ENCODE measurements at places on chromosomes 7 and 10.
A peak's percentile ranks its signal among the peaks of the same experiment; 100 is the strongest.

GRCh38 chr7:36601601-36602000 lies 122.7 kb downstream of the AOAH start:
- DNase-seq: no peak

DNA sequence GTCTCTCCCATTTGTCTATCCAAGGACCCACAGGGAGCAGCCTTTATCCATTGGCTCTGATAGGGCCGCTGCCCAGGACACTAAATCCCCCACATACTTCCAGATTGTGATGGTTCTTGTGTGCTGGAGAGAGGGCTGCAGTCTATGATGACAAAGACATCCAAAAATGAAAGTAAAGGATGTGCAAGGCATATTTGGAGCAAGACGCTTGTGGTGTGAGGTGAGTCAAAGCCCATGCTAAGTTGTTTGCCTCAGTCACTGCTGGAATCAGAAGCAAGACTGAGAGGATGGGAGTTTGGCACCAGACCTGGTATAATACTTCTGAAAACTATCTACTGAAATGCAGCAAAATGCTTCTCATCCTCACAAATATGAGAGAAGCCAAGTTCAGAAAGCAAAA lies 22.7 kb downstream of the ZNF22 start:
- no peak for DNase-seq

DNA sequence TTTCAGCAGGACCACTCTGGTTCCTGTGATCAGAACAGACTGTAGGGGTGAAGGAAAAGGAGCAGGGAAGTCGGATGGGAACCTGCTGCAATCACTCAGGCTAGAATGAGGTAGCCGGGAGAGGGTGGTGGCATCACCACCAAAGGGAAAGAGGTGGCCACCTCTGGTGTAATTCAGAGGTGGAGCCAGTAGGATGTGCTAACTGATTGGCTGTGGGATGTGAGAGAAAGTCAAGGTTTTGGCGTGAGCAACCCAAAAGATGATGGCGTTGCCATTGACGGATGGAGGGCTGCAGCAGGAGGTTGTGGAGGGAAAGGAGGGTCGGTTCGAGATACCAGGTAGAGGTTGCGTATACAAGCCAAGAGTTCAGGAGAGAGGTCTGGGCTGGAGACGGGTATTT lies 7.4 kb upstream of the VSIR start:
- no peak for DNase-seq

DNA sequence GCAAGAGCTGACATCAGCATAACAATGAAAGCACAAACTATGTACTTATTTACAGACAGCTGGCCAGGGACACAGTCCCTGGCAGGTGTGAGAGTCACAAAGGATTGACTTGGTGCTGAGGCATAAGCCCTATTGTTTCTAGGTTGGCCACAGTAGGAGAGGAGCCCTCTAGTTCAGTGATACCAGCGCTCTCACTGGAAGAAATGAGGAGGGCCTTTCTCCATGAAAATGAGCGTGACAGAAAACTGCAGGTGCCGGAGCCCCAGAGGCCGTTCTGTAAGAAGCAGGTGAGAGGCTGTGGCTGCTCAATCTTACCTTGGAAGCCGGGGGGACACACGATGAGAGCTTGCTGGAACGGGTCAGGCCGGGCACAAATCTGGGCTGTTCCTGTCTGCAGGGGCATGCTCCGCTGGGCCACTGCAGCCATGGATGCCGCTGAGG lies 90.5 kb downstream of the CLEC2L start:
- no peak for DNase-seq

DNA sequence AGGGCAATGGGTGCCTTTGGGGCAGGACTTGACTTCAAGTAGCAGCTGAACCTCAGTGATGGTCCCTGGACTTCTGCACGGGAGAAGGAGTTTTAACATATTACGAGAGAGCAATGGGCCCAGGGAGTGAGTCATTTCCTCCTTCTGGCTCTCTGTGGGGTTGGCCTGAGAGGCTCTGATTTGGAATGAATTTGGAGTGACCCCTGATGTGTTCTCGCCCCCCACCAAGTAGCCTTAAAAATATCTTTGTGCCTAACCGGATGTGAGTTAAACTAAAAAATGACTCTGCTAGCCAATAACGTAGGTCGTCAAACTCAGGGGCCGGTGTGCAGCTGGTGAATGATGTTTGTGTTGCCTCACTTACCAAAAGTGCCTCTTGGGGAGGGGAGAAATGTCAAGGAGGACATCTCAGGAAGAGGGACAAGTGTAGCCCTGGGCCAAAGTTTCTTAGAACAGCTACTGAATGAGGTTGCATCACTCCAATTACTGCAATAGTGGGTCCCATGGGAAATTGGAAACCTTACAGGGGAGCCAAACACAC lies 656.6 kb downstream of the INHBA start:
- no peak for DNase-seq

GRCh38 chr7:2162959-2163358 lies 69.8 kb downstream of the MAD1L1 start:
- DNase-seq: no peak

DNA sequence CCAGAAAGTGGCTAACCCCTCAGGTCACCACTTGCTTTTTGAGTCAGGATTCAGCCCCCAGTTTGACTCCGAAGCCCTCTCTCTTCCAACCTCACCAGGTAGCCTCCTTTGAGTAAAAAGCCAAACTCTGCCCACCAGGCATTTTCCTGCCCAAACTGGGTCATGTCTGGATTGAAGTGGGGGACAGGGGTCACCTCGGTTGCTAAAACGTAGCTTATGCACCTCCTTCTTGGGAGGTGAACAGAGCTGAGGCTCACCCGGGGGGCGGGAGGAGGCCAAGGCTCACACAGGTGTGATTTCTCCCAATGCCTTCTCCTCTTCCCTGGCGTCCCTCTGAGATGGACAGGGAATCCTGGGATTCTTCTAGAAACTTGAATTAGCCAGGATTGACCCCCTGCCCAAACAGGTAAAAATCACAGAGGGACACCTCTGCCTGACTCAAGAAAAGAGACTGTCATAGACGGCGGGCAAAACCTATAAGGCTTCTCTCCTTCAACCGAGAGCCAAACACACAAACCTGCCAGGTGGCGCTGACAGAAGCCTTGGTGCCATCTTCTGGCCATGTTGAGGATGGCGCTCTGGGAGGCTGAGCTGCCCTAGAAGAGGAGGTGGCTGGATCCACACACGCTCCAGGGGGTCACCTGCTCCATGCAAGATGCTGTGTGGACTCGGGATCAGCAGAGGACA lies 51.6 kb downstream of the PRLHR start:
- no peak for DNase-seq

GRCh38 chr10:89469517-89469916 lies 55.1 kb downstream of the IFIT5 start:
- DNase-seq: no peak

DNA sequence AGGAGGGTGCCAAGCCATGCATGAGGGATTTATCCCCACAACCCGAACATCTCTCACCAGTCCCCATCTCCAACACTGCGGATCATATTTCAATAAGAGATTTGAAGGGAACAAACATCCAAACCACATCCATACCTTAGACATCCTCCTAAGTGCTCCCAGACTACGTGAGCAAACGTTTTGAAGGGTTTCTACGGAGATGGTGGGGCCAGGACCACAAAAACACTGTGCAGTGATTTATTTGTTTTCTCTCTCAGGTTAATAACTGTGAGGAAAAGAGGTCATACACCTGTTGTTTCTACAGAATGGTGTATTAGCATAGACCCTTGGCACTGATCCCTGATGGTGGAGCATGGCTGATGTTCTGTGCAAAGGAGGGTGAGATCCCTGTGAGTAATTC lies 277.8 kb downstream of the FRMD4A start:
- DNase-seq: no peak

DNA sequence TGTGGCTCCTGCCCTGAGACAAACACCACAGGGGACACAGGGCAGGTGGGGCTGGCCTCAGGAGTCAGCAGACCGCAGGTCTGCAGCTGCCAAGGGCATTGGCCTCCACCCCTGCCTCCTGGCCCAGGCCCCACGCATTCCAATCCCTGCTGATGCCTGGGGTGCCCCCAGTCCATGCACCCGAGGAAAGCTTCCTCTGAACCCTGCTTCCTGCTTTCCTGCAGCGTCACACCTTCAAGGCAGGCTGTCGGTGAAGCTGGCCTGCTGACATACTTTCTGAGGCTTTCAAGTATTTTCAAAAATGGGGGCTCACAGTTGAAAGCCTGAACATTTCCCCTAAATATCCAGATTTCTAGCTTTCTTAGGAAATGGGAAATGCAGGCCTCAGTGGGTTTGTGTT lies 22.5 kb upstream of the ANTXRL start:
- DNase-seq: no peak

DNA sequence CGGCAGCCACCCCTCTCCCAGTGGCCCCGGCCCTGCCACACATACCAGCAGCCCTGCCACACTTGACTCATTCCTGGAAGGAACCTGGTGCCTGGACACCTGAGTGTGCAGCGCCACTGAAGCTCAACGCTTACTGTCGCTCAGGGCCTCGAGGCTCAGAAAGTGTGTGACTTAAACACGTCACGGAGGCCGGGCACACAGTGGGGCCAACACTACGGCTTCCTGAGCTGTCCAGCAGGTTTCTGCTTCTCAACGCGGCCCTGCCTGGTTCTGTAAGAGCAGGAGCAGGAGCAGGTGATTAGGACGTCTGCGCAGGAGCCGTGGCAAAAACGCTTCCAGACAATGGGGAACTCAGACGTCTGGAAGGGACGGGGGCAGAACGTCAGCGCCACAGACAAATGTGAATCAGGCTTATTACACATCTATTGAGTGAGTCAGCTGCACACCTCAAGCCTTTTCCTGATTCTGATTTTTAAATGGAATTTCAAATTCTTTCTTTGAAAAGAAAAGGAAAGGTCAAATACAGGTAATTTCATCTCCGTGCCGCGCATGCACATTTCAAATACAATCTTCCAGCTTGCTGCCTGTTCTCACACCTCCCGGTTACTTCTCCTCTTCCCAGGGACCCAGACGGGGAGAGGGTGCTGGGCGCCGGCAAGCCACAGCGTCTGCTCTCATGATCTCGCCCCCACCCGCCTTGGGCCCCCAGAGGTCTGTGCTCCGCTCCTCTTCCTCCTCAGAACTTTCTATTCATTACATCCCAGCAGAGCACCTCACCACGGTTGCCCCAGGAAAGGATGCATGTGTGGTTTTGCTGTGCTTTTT lies 66.6 kb downstream of the ADARB2 start:
- DNase-seq: no peak

GRCh38 chr10:46222364-46222935 lies 64.3 kb upstream of the ANTXRL start:
- no peak for DNase-seq

GRCh38 chr7:133364959-133365690 lies 112.2 kb downstream of the EXOC4 start:
- DNase-seq: no peak

- DNase-seq: peak; percentile 45
Observed at GRCh38 chr10:124648738-124649137, 95.4 kb downstream of the FAM53B start.

GRCh38 chr7:983004-983615 lies at the start of gene CYP2W1:
CYP2W1 (plus strand) TSS chr7:983181; CDS start chr7:983212, 31 bp downstream.
- DNase-seq: no peak

GRCh38 chr10:29056729-29057128 lies 232.1 kb upstream of the LYZL1 start:
- DNase-seq: no peak

GRCh38 chr7:151631570-151631952 lies 111.9 kb upstream of the RHEB start:
- DNase-seq: no peak

DNA sequence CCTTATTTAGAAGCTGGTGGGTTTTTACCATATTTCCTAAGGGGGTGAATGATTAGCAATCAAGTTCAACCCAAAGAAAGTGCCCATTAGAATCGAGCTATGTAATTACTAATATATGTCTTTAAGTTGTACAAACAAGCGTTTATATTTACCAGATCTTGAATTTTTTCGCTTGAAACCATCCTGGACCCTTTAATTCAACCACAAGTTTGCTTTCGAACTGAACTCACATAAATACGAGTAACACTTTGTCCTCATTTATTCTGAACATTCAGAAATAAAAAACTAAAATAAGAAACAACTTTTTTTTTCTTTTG lies 1.5 kb downstream of the SRI start:
- no peak for DNase-seq

GRCh38 chr10:114347791-114348190 lies 56.5 kb downstream of the AFAP1L2 start:
- no peak for DNase-seq

DNA sequence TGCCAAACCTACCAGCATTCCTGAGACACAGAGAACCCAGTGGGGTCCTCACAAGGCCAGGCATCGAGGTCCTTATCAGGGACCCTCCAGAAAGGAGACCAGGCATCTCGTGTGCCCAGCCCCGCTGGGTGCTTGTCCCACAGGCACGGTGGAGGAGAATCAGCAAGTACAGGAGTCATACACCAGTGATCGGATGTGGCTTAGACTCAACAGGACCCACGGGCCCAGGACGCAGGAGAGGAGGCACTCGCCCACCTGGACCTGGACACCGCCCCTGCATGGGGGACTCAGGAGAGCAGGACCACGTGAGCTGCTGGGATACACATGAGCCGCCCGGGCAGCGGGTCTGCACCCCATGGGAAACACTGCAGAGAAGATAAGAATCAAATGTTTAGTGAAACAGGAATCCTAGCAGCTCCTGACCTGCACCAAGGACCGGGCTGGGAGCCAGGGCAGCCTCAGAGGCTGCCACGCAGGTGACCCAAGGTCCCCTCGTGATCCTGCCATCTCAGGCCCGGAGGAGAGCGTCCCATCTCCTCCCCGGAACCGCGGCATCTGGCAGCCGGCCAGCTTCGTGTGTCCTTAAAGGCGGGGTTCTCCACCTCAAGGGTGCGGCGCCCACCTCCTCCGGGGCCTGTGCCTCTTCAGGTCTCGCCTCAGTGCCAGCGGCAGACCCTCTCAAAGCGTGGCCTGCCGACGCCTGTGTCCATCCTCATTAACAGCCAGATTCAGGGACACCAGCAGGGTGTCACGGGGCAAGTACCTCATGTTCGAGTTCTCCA lies 59.2 kb downstream of the FOXL3 start:
- no peak for DNase-seq

DNA sequence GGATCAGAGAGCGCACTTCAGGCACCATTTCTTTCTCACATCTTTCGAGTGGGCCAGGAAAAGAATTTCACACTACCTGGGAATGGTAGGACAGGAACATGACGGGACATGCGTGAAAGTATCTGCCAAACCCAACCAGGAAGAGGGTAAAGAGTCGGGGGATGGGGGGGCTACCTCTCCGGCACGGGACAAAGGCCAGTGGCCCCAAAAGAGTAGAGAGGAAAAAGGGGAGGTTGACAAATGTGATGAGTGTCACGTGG lies 830 bp upstream of the BEND7 start:
- DNase-seq: no peak

DNA sequence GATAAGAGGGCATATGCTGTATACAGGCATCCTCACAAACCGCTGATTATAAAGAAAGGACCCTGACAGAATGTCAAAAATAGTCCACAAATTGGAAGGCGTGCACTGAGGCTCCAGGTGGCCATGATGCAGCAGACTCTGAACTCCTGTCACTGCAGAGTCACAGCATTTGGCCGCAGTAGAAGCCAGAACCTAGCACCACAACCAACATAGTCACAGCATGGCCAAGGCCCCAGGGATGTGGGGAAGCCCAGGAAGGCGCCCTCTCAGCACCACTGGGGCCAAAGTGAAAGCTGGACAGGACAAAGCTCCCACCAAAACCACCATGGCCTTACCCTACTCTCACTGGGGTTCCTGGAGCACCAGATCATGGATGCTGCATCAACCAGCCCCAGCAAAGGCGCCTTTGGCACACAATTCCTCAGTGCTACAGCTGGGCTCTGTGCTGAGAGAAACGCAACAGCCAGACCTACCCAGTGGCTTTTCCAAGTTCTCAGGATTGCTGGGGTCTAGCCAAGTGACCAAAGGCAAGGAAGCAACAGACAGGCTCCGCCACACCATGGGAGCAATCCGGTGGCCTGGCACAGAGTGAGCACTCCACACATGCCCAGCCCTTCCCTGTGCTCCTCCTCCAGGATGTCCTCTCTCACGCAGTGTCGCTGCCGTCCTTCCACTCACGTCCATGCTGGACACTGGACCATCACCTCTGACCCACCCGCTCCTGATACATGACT lies 60.2 kb downstream of the STK17A start:
- DNase-seq: no peak

All from amygdala (tissue), 56 donors.